ENCODE measurements at places on chromosomes 2 and 18.

DNA sequence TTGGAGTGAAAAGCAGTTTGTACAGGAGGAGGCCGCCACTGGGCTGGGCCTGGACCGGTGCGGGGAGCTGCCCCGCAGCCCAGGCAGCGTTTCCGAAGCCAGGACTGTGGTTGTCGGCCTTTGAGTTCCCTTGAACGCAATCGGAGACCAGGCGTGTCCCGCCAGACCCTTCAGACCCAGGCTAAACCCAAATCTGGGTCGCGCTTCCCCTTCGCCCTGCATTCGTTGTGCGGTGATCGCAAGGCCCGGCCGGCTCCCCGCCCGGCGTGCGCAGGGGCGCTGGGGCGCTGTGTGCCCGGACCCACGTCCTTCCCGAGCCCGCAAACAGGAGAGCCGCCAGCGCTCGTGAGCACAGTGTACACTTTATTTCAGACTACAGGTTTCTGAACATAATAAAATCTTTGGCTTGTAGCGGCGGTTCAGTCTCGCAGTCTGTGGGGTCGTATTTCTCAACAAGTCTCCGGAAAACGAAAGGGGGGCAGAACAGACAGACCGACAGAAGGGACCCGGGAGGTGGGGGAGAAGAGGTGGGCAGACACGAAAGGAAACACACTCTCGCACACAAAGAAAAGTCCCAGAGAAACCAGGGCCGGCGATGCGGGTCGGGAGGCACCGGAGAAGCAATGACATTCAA is 5.5 kb downstream of the EN1 start:
- no peak for DNase-seq

DNA sequence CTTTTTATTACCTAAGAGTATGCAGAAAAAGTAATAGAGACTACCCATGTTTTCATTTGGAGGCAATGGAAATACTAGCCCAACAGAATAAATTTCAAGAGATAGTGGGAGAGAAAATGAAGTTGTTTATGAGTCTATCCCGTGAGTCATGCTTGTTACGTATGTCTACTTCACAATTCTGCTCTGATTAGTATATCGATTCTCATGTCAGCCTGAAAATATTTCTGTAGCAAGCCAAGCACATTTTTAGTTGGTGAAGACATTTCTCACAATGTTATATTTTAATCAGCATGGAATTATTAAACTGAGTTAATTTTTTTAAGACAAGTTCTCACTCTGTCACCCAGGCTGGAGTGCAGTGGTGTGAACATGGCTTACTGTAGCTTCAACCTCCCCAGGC is 346.1 kb downstream of the RPRM start:
- DNase-seq: no peak

- no peak for DNase-seq
Observed at GRCh38 chr18:55442561-55442960, 145.4 kb downstream of the TCF4 start.

- no peak for DNase-seq
Observed at GRCh38 chr2:119232666-119232993, 9.0 kb downstream of the STEAP3 start.

GRCh38 chr2:37357530-37357929 is 13.1 kb downstream of the QPCT start:
- no peak for DNase-seq

DNA sequence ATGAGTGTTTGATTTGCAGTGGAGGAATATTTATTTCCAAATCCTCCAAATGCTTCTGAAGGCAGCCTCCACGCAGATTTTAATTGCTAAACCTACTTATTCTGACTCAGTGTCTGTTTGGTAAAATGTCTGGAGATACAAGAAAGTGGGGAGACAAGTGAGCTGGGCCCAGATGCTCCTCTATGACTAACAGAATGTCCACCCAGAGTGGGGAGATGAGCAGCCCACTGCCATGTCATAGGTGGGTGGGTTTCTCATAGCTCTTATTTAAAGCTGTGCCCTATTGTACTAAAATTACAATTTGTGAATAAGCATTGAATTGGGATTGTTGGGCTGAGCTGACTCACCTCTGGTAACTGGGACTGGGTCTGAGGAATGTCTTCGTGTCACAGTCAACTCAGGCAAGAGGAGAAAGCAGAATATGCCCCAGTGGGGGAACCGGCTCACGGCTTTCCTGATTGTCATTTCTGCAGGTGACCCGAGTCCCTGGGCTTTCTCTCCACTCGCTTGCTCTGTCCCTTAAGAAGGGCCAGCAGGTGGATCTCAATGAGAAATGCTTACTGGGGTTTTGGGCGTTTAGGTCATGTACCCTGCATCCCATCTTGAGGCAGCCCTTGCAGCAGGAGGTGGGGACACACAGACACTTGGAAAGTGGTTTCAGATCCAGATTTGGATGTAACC is 116.3 kb upstream of the SPRED2 start:
- no peak for DNase-seq

DNA sequence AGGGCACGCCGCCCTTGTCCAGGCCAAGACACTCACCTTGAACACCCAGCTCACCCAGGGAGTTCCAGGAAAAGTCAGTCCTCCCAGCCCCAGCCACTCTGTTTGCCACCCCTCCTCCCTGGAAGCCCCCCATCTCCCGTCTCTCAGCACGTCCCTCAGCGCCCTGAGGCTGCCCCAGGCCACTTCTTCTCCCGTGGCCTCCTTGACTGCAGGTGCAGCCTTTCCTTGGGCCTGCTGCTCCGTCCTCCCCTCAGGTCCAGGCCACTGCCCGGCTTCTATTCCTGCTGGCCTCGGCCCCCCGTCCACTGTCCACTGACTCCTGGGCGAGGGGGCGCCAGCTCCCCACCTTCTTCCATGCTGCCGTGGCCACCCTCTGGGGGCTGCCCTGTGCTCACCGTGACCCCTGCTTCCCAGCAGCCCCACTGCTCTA is 239.1 kb downstream of the HDAC4 start:
- no peak for DNase-seq

- no peak for DNase-seq
Observed at GRCh38 chr2:232957657-232958090, 55.4 kb downstream of the NGEF start.

DNA sequence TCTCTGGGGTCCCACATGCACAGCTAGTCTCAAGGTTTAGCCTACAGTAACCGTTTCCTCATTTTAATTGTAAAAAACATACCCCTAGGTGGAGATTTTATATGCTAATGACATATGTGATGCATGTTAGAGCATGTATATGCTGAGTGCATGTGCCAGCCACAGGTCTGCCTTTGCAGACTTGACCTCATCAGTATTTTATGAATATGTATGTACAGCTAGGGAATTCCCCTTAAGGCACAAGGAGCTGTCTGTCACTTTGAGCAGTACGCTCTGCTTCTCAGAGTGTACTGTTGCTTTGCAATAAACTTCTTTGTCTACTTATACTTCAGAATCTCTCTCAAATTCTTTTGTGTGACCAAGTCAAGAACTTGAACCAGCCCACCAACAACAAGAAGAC is 131.2 kb upstream of the ERBB4 start:
- DNase-seq: no peak

DNA sequence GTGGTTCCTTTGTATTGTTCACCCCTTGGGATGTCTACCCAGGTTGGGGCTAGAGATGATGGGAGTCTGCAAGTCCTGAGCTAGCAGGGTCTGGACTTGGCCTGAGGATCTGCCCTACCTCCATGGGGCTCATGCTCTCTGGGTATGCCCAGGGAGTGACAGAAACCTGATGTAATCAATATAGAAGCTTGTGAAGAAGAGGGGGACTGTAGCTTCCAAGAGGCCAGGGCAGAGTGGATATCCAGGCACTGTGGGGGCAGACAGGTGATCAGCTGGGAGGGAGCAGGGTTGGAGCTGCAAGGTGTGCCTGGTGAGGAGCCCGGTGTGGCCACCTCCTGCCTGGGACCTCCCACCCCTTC is 164.2 kb downstream of the CTIF start:
- no peak for DNase-seq

DNA sequence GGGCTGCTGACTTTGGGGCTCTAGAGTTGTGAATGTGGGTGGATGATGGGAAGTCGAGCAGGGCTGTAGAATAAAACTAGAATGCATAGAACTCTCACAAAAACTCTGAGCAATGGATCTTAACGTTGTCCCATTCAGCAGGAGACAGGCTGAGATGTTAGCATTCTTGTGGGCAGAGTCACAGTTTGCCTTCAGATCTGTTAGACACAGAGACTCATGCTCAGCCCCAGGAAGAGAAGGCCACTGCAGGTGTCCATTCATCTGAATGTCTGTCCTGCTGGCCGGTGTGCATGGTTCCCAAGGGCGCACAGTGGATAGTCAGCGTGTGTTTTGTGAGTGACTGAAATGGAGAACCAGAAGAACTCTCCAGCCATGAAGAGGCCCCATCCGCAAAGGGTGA is 111.3 kb downstream of the TSN start:
- no peak for DNase-seq

GRCh38 chr2:240237609-240238174 is 97.2 kb upstream of the OTOS start:
- DNase-seq: no peak

DNA sequence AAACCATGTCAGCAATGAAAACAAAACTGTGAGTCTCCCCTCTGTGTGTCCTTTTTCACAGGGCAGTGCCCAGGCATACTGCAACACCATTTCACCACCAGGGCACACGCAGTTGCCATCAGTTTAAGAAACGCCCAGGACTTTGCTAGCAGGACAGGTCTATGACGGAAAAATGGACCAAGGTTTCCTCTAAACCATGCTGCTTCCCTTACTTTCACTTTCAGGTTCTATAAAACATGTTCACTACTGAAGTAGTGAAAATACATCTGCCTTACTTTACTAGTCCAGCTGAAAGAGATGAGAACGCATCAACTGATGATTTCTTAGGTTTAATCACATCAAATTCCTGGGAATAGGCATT is 110.5 kb downstream of the TCF4 start:
- DNase-seq: peak; percentile 71

GRCh38 chr2:94762600-94762999 is 108.6 kb upstream of the TEKT4 start:
- no peak for DNase-seq

- no peak for DNase-seq
Observed at GRCh38 chr2:98568161-98568956, 40.0 kb downstream of the COA5 start.

DNA sequence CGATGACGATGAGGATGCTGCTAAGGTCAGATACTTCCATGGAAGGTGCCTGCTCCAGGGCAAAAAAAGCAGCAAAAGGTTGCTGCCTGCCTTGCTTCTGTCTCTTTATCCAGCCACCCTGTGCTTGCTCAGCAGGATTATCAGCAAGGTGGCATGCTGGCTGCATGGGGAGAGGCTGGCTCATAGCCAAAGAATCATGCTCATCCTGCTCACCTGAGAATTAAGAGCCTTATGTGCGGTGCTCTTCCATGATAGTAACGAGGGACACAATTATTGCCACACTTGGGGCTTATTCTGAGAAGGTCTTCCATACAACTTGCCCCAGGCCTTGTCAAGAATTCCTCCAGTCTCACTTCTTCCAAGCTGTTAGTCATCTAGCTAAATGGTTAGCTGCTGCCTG is 60.4 kb upstream of the SEC11C start:
- DNase-seq: no peak

DNA sequence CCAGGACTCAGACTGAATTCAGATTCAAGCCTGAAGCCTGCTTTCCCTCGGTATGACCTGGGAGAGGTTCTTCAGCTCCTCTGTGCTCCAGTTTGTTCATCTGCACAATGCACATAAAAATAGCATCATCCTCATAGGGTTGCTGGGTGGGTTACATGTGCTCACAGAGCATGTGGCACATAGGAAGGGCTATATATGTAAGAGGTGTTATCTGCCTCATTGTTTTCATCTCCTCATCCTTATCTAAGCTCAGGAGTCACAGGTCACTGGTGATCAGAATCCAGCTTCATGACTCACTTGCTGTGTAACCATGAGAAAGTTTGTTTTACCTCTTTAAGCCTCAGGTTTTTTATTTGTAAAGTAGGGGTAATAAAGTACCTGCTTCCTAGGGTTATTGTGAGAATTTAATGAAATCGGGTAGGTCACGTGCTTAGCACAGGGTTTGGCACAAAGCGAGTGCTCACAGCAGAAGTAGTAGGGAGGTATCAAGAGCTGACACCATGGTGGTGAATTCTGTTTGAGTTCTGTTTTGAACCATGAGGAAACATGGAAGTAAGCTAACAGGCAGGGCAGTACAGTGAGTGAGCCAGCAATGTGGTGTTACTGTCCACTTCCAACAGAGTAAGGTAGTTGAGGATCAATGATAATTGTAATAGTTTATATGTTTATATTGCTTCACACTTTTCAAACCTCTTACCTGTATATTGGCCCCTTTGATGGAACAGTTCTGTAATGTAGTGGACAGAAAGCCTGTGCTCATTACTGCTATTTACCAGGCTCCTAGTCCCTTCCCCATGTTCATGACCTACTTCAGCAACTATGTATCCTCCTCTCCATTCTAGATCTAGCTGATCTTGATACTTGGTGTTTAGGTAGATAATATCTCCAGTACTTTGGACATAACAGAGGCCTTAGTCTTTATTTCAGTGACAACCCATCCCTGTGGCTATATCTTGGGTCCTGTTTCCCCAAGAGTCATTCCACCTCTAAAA is 141.4 kb upstream of the LTBP1 start:
- DNase-seq: peak; percentile 60

GRCh38 chr2:40226637-40227036 is 225.3 kb downstream of the SLC8A1 start:
- DNase-seq: no peak

GRCh38 chr2:62338111-62338510 is 142.2 kb downstream of the B3GNT2 start:
- DNase-seq: no peak

DNA sequence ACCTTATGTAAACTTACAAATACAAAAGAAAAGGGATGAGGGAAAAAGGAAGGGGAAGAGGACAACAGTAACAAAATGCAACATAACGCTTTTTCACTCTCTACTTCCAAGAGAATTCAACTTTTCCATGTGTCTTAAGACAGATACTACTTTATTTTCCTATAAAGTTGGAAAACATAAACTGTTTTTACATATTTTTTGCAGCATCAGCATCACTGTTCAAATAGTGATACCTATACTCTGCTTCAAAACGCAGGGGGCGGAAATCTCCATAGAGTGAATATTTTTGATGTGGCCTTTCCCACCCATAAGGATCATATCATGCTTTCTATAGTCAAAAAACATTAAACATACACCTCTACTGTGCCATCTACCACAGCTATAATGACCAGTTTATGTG is 77.5 kb downstream of the BAZ2B start:
- no peak for DNase-seq

DNA sequence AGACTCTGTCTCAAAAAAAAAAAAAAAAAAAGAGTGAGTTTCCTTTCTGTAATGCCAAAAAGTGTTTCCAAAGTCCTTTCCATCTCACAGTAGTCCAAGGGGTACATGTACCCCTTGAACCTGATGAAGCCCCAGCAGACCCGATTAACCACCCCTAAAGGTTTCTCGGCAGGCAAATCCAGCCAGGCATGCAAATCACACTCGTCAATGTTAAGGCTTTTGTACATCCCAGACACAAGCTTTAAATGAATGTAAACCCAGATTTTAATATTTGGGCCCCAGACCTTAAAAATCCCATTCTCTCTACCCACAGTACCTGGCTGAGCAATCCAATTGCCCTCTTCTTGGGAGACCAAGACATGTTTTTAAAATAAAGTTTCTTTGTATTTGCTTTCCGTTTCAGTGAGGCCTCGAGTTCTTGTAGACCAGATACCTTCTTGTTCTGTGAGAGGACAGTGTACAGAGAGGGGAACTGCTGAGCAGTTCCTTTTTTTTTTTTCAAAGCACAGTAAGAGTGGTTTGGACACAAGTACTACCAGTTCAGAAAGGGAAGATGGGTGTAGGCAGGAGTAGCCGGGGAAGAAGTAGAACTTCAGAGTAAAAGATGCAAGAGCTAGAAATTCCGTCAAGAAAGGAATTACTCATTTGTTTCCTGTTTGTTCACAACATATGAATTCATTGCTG is at the start of gene NLRC4:
NLRC4 (minus strand) TSS at position 465 of the 684 bp plus-strand sequence. CDS start 8,111 bp downstream, outside the sequence.
- DNase-seq: no peak

- no peak for DNase-seq
Observed at GRCh38 chr2:8538931-8539621, 142.8 kb upstream of the ID2 start.
